Head of caudate nucleus (tissue), 42 donors: ENCODE measurements at places on chromosomes 6 and 20.
A peak's percentile ranks its signal among the peaks of the same experiment; 100 is the strongest.

- DNase-seq, result no peak
These were observed 124.1 kb upstream of the LOC128125822 start for GRCh38 chr6:63448229-63448628.

GRCh38 chr20:23881371-23881770 lies 1.8 kb upstream of the CST5 start:
- no peak for DNase-seq

- DNase-seq, result peak; percentile 51
These were observed 168.7 kb upstream of the PRSS16 start for GRCh38 chr6:27078734-27079357.

DNA sequence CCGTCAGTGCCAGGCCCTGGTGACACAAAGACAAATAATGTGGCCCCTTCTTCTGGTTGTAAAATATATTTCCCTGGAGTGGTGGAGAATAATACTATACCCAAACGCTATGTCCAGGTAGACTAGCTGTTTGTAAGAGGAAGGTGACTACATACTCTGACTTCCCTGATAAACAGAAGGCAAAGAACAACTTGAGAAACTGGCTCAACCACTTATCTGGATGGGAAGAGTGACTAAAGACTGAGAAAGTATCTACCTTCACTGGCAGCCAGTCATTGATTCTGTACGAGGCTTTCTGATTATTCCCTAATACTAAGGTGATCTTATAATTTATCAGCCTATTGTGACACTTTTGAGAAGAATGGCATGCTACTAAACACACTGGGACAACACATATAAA lies 569.7 kb downstream of the EPHA7 start:
- DNase-seq, result no peak

- no peak for DNase-seq
These were observed 2.4 kb upstream of the SYCP2L start for GRCh38 chr6:10884245-10884972.

GRCh38 chr6:139152088-139152891 lies 17.4 kb downstream of the HECA start:
- no peak for DNase-seq

DNA sequence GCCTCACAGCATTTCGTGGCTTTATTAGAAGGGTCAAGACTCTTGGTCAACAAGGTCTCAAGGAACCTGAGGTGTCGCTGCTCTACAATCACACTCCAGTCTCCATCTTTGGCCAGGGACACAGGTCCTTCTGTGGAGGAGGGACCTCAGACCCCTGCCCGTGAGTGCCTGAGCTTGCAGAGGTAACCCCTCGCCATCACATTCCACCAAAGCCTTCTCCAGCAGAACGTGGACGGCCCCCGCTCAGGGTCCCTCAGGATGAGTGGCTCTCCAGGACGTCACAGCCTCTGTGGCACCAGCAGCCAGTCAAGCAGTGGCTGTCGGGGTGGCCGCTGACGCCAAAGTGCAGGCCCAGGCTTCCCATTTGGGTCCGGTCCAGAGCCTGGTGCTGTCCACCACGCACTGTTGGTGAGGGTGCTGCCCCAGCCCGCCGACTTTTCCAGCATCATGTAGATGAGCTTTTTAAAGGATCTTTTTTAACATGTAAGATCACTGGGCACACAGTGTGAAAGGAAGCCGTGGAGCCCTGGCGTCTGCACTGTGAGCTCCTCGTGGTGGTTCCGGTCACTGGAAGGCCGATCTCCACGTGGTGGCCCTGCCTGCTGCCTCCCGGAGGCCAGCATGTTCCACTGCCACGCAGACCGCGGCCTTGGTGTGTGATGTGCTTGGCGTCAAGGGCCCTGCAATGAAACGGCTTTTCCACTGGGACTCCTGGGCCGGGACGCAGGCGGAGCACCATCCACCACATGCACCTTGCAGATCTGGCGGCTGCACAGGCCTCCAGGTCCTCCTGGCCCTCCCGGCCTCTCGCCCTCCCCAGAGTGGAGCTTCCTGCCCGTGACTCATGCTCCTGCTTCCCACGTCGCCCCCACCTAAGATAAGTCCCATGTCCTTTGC lies 8.3 kb upstream of the KIF25 start:
- DNase-seq, result no peak
